ENCODE measurements at places on chromosomes 11 and 22.

DNA sequence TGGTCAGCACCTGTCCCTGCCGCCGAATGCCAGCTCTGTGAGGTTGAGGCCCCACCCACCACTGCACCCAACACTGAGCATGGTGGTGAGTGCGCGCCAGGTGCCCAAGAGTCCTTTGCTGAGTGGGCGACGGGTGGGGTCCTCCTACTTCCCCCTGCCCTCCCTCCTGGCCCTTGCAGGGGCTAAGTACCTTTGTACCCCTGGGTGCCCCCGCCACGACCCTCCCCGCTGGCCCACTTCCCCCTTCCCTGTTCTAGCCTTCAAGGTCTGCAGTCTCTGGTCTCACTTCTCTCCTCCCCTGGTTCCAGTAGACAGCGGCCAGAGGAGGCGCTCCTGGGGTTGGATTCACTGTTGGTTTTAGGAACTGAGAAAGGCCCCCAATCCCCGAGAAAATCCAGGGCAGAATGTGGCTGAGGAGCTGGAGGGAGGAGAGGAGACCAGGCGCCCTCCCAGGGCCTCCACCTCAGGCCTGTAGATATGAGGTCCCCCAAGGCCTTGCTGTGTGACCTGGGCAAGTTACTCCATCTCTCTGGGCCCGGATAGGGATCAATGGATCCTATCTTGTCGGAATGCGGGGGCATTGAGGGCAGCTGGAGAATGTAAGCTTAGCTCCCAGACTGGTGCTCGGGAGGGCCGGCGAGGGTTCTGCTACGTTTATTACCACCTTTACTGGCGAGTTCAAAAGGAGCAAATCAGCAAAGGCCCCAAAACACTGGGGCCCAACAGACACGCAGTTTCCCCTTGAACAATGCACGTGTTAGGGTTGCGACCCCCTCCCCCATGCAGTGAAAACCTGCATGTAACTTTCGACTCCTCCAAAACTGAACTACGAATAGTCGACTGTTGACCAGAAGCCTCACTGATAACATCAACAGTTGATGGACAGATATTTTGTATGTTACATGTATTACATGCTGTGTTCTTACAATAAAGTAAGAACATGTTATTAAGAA, 31.9 kb upstream of the SMIM38 start:
- no peak for DNase-seq

- peak; percentile 75 for DNase-seq
These were observed 975 bp upstream of the MDK start for GRCh38 chr11:46380340-46381047.

GRCh38 chr22:36443198-36443770, 38.2 kb downstream of the TXN2 start:
- DNase-seq, result no peak

DNA sequence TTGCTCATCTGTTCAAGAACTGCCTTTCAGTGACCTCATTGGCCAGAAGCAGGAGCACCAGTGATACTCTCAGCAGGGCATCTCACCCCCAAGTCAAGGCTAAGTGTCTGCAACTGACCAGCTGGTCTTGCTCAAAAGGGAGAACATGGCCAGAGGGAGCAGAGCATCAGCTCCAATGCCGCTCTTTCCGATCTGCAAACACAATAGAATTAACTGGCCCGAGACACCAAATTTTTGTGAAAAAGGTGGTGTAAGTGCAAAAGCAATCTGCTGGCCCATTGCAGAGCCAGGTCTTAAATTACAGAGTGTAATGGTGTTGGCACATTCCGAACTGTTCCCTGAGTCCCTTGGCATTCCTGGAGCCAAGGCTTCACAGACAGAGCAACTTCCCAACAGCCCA, 97.0 kb downstream of the PKNOX2 start:
- DNase-seq, result no peak

- DNase-seq, result no peak
These were observed 223 bp downstream of the WT1 start for GRCh38 chr11:32435152-32435480.

DNA sequence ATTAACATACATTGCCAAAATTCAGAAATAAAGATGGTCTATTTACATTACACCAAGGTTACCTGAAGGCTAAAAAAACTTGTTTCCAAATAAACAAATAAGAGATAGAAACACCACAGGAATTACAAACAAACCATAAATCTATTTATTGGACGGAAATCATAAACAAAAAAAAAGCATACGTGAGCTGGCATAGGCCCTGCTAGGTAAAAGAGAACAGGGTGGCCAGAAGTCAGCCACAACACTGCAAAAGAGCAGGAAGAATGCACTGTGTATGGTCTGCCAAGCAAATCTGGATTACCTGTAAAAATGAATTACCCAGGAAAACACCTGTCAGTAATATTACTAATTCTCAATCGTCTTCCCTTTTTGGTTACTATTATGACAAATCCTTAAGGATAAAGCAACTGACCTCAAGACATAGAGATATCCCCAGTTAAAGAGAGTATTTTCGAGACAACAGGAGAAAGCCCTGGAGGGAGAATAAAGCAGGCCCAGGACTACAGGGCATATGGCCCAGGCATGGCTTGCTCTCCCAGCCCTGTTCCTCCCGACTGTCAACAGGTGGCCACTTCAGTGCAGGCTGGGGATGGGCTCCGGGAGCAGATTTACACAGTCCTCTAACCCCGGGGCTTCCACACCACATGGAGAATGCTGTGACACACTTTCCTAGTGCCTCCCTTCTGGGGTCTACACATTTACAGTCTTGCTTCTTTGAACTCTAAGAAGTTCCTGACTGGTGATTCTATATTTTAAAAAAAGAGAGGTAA, 18.0 kb downstream of the PPP2R1B start:
- DNase-seq, result no peak

DNA sequence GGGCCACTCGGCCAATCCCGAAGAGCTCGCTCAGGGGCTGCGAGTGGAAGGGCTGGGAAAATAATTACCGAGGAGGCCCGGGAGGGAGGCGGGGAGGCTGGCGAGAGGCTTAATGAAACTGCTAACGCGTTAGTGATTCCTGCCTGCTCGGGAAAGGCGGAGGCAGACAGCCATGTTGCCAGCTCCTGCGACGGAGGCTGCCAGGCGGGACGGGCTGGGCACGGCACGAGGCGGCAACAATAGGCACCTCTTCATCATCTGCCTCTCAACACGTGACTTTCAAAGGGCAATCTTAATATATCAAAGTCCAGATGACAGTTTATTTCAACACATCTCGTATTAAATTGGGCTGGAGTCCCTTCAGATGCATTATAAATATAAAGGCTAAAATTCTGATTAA, 68.0 kb upstream of the TCF20 start:
- DNase-seq, result no peak

DNA sequence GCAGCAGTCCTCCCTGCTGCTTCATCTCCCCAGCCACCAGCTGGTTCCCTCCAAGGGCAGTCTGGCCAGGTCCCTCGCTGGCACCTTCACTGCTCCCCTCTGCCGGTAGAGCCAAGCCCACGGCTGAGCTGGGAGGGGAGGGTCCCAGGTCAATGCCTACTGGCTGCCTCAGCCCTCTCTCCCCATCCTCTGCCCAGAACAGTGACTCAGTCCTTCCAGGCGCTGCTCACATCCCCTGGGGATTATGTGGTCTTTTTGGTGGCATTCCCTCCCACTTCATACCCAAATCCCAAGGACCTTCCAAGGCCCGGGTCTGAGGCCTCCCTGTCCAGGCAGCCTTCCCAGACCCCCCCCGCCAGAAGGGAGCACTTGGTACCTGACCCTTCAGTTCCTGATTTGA, 44.9 kb downstream of the WNT7B start:
- DNase-seq, result no peak

DNA sequence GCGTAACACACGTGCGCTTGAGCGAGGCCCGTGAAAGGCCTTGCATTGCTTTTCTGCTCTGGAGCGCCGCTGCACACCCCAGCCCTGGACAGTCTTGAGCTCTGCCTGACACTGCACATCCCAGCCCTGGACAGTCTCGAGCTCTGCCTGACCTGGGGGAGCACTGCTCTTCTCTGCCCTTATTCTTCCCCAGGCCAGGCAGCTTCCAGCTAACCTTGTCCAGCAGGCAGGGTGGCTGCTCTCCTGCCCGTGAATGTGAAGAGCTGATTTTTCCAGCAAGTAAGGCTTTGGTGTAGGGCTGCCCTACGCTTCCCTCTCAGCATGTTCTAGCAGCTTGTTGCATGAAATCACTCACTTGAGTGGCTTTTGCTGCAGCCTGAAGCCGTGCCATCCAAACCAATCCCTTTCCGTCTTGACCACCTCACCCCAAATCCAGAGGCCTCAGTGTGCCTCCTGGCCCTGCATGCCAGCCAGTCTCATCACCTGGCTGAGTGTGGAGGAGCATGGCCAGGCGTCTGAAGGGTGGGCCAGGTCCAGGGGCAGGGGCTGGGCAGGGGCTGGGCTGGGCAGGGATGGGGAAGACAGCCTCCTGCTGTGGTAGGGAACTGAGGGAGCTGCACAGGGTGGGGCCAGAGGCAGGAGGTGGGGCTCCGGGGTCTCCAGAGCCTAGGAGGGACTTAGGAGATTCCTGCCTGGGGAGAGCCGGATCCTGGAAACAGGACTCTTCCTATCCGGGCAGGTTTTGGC, 89.5 kb upstream of the B3GAT1 start:
- DNase-seq, result no peak

- peak; percentile 56 for DNase-seq
These were observed 1.8 kb downstream of the SIK3 start for GRCh38 chr11:117096201-117096991.

DNA sequence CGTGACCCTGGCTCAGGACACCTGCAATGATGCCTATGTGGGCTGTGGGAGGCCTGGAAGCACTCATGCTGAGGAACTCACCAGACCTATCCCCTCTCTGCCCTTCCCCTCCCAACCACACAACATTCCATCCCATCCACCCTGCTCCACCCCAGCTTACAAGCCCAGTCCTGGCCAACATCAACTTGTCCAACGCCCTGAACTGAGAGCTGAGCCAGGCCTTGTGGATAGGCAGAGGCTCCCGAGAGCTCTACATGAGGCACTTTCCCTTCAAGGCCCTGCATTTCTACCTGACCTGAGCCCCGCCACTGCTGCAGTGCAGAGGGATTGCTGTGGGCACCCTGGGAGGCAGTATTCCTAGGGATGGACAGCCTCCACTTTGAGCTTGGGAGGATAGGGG, 112.4 kb downstream of the PDE2A start:
- no peak for DNase-seq

DNA sequence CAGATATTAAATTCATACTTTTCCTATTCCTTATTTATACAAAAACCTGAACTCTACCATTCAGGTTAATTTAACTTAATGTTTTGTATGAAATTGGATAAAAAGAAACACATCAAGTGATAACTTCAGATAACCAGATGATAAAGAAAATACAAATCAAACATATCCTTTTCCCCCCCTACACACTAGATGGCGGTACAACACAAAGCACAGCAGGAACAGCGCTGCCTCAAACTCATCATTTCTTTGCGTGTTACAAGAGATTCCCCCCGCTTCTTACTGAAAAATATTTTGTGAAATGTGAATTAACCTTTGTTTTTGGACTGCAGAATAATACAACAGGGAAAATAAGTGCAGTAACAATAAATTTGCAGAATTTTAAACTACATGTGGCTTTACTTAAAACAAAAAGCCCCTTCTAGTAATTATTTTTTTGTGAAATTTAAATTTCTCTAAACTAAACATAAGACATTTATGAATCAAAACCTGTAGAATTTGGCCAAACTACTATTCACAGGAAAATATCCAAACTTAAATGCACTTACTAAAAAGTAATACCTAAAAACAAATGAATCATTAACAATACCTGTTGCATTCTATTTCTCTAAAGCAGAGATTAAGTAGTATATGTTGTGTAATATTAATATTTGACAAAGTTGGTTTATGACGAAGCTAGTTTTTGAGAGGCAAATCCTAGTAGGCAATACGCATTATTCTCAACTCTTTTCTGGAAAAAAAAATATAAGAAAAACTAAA, 74.4 kb downstream of the ARHGAP32 start:
- DNase-seq, result peak; percentile 18

DNA sequence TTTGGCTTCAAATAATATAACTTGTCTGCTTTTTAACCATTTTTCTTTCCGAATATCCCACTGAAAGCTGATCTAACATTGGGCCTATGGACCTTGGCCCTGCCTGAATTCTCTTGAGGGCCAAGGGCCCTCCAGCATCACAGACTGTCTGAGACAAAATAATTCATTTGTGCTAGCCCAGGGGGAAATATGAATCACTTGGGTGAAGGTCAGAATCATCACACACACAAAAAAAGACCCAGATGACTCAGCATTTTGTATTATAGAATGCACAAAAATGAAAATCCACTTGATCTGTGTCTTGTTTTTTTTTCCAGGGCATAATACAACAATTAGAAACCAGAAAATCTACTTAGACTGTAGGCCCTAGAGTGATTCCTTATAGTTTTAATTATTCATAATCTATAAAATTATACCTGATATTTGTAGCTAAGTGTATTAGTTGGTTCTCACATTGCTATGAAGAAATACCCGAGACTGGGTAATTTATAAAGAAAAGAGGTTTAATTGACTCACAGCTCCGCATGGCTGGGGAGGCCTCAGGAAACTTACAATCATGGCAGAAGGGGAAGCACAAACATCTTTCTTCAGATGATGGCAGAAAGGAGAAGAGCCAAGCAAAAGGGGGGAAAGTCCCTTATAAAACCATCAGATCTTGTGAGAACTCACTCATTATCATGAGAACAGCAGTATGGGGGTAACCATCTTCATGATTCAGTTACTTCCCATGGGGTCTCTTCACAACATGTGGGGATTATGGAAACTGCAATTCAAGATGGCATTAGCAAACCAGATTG, 15.6 kb upstream of the RDX start:
- DNase-seq, result no peak

DNA sequence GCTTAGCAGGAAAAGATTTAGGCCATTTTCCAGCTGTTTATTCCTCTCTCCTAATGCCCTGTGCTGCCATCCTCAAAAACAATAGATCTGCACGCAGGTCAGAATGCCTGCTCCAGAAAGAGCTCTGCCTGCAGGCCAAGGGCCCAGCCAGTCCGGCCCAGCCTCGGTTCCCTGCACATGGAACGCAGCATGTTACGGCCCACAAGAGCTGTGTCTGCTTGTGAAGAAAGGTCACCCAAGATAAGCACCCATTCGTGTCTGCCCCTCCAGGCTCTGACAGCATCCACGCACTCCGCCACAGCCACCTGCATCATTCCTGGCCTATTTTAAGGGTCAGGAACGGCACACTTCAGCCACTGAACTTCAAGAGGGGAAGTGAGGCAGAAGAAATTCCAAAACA, 152.2 kb downstream of the SPATA19 start:
- DNase-seq, result no peak

DNA sequence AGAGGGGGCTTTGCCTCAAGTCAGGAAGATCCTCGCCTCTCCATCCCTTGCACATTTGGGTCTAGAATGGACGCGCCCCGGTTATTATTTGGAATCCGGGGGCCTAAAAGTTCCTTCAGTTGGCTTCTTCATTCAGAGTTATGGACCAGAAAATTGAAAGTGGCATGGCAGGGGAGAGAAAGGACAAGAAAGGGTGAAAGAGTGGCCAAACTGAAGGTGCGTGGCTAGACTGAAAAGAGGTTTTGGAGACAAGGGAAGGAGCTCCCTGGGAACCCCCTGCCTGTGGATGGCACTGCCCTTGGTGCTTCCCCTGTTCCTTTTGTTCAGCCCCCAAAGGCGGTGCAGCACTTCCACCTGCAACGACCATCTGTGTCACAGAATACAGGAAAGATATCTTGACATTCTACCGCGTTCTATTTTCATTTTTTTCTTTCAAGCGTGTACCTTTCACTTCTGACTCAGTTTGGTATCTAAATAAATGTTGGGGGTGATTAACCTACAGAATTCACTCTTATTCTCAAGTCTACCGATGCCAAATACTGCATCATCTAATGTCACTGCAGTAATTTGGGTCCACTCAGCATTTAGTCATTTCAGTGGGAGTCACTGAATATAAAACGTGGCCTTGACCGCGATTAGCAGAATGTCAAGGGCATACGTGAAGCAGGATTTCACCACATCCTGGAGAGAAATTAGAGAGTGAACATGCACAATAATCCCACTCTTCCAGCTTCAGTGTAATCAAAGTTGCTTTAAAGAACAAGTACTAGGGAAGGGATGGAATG, 88.1 kb upstream of the ARHGAP32 start:
- DNase-seq, result peak; percentile 12

All from activated naive CD4-positive, alpha-beta T cell treated with Interleukin-2 at 50 U/mL for 16 hours (primary cell).